Gastrocnemius medialis (tissue), 4 donors: ENCODE measurements at places on chromosomes 11 and 22. TPM values are rescaled to one million over a fixed set of nuclear protein-coding genes. Genes with fewer than 3 reads are reported as not detected.

ARHGAP1 gene
- total RNA-seq = 34.8 TPM

DNA sequence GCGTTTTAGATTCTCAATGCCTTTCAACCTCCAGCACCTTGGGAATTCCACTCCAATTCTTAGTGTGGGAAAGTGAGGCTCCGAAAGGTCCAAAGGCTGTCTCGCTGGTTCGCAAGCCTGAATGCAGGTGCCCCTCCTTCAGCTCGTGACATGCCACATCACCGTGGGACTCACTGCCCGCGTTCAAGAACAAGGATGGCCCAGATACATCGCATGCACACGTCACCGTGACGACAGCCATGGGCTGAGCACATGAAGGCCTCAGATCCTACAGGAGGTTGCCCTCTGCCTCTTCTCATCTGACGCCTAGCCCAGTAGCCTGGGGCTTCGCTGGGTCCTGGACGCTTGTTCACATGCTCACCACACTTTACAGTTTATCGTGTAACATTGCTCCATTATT lies 4.4 kb upstream of the LINC01488 start:
- no peak for DNase-seq

DNA sequence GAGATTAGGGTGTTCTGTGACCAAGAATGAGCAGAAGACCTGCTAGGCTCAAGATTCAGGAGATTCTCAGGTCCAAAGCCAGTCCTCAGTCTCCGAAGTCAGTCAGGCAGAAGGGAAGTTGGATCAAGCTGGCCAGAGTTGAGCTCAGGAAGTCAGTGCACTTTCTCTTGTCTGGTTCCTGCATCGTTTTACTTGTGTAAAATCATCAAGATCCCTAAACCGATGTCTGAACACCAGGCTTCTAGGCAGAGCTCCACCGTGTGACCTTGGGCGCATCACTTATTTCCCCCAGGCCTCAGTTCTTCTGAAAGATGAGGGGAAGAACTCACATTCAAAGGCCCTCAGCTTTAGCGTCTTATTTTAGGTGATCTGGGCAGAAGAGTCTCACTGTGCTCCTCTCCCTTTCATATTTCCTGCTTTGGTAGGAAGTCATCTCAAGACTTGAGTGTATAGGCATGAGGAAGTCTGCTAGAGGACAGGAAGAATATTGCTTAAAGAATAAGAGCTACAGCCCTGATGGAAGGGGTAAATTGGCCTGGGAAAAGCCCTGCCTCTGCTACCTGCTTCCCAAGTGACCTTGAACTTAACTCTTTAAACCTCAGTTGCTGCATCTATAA lies 20.2 kb downstream of the NF2 start:
- DNase-seq = no peak

MYBPC3 gene
- not detected for total RNA-seq
